ENCODE measurements at places on chromosomes 2 and 18.

DNA sequence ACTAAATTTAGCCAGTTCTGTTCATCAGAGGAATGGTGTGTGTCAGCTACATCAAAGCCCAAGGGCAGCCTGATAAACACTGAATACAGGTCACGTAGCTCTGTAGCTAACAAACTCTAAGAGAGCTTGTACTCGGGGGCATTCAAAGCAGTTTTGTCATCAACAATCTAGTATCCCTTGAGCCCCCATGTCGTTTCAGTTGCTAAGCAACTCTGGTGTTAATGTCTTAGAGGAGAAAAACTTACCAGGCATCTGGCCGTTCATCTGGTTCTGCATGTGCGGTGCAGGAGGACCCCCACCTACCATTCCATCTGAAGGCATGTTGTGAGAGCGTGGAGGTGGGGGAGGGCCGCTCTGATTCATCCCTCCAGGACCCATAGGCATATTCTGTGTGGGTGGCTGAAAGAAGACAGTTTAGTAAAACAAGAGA lies 33.1 kb downstream of the SS18 start:
- DNase-seq = no peak

- no peak for DNase-seq
These were observed 127.8 kb downstream of the MBP start for GRCh38 chr18:77004555-77005380.

DNA sequence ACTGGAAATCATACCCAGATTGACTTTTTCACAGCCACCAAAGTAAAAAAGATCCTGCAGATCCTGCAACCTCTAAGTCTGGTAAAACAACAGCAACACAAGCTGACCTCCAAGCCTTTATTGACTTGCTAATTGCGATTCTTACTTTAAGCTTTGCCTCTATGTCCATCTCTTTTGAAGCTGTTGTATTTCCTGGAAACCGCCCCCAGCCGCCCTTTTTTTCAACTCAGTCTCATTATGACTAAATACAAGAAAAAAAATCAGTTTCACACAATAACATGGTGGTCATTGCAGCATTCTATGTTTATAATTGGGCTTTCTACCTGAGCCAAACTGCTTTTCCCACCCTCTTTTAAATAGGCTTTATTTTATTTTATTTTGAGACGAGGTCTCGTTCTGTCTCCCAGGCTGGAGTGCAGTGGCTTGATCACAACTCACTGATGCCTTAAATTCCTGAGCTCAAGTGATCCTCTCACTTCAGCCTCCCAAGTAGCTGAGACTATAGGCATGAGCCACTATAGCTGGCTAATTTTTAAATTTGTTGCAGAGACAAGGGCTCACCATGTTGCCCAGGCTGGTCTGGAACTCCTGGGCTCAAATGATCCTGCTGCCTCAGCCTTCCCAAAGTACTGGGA lies 76.2 kb downstream of the MOGAT1 start:
- no peak for DNase-seq

DNA sequence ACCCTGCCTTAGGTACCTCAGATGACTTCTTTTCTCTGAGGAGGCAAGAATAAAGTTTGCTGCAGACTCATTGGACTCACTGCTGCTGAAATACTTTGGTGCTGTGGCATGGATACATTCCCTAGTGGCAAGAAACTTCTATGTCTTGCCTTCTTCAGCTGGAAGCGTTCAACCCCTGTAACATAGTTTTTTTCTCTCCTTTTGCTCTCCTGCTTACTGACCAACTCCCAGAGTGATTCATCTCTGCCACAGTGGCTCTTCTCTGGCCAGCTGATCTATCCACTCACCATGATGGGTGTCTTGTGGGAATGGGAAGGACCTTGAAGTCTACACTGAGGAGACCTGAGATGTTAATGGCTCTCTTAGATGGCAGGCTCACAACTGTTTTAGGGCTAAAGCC lies 309.3 kb upstream of the LRRTM4 start:
- no peak for DNase-seq

DNA sequence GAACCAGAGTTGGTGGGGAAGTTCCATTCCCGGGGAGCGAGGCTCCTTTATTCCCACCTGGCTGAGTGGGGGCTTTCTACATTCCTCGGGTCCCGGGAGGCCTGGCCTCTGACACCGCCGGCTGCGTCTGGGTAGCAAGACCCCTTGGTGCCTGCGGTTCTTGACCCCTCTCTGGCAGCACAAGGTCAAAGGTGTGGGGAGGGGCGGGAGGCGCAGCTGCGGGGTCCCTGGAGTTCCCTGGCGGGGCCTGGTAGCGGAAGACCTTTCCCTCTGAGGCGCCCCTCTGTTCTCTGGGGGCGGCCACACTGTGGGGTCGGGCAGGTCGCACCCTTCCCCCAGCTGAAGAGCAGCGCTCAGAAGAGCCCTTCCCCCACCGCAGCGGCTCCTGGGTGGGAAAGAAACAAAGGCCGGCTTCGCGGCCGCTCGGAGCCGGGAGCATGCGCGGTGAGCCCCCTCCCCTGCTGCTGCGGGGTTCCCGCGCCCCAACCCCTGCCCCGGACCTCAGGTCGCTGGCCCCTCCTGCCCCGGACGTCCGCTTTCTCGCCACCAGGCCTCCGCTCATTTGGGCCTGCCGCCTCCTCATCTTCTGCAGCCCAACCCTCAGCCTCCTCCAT lies 146.3 kb downstream of the ANKRD44 start:
- DNase-seq = peak; percentile 57

DNA sequence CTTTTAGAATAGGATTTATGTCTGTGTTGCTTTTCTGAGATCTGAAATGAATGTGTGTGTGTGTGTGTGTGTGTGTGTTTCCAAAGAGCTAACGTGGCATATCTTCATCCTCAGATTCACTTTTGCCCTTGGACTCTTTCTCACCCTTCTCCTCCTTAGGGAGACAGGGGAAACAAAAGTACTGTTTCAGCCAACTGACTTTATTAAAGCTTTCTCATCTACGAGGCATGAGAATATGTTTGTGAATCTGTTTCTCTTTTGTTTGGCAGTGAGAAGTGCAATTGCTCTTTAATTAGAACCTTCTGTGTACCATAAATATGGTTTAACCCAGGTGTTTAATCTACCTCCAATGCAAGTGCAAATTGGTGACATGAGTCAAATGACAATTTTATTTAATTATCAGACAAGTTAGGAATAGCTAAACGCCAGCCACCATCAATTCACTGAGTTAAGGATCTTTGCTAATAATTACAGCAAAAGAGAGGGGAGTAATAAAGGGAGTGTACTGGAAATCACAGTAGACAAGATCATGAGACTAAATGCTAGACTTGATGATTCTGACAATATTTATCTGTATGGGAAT lies 186.4 kb upstream of the COL3A1 start:
- no peak for DNase-seq

GRCh38 chr2:10006236-10007161 lies 36.9 kb upstream of the KLF11 start:
- DNase-seq = no peak

- no peak for DNase-seq
These were observed 38.9 kb downstream of the FASTKD2 start for GRCh38 chr2:206804326-206804725.

GRCh38 chr2:52193804-52194203 lies 1161.9 kb upstream of the NRXN1 start:
- no peak for DNase-seq

- DNase-seq = no peak
These were observed 24.4 kb downstream of the SGPP2 start for GRCh38 chr2:222448748-222449181.

GRCh38 chr2:98489486-98489885 lies 44.8 kb downstream of the INPP4A start:
- DNase-seq = no peak

Measured in head of caudate nucleus (tissue), 42 donors.